ENCODE measurements at places on chromosomes 5 and 9.

- ATAC-seq = no peak
These were observed 87.6 kb downstream of the S1PR3 start for GRCh38 chr9:89078860-89079259.

GRCh38 chr5:66876266-66876807, 280.1 kb downstream of the MAST4 start:
- ATAC-seq = no peak

- ATAC-seq = no peak
These were observed 15.0 kb downstream of the SMAD5 start for GRCh38 chr5:136147632-136148031.

DNA sequence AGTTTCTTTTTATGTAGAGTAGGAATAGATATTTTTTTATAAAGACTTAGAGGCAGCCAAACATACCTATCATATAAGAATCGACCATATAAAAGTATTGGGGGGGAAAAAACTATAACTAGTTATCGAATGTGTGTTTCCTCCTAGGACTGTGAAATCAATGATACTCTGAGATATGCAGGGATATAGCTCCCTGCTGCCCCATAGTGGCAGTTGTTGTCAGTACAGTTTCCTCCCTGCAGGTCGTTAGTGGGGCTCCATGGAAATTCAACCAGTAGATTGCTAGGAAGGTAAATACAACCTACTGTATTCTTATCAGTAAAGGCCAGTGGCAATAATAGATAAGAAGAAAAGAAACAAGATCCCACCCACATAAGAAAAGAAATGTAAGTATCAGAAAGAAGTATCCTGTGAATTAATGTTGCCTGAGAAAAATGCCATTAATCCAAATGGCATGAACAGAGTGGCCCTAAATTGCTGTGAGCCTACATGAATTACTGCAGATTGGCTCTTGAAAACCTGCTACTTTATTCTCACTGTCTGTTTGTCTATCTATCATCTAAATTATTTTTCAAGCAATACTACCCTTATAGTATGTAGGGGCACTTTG, 136.9 kb upstream of the FBN2 start:
- ATAC-seq = no peak

- ATAC-seq = no peak
These were observed 96.7 kb upstream of the SMIM23 start for GRCh38 chr5:171688696-171689495.

DNA sequence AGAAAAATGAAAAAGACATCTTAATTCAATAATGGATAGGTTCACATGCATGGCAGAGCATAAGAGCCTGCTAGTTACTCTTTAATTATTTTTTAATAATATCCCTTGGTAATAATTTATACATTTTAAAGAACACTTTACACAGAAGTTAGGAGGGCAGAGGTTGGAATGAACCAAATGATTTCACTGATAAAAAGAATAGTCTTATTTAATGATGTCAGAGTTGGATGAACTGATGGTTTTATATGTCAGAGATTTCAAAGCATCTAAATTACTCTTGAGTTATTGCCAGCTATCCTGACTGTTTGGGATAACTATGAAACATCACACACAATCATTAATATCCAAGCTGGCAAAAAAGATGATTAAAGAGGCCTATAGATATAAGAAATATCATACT, 244.8 kb downstream of the CSNK1G3 start:
- no peak for ATAC-seq

GRCh38 chr5:103391659-103392058, 133.1 kb downstream of the MACIR start:
- no peak for ATAC-seq

DNA sequence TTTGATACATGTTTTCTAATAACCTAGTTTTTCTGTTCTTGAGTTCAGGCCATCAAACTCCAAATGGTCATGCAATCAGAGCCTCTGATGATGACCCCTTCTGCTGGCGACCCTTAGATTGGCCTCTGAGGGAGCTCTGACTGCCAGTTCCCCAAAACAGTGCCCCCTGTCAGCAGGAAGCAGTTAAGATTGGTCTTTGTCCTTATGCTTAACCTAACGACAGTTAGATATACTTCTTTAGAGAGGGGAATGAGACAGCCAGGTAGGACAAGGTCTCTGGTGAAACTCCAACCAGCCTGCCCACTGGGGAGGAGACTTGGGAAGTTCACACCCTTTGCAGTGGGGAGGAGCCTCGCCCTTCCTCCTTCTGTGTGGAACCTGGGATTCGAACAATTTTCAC, 390.4 kb upstream of the KIF2A start:
- ATAC-seq = no peak

DNA sequence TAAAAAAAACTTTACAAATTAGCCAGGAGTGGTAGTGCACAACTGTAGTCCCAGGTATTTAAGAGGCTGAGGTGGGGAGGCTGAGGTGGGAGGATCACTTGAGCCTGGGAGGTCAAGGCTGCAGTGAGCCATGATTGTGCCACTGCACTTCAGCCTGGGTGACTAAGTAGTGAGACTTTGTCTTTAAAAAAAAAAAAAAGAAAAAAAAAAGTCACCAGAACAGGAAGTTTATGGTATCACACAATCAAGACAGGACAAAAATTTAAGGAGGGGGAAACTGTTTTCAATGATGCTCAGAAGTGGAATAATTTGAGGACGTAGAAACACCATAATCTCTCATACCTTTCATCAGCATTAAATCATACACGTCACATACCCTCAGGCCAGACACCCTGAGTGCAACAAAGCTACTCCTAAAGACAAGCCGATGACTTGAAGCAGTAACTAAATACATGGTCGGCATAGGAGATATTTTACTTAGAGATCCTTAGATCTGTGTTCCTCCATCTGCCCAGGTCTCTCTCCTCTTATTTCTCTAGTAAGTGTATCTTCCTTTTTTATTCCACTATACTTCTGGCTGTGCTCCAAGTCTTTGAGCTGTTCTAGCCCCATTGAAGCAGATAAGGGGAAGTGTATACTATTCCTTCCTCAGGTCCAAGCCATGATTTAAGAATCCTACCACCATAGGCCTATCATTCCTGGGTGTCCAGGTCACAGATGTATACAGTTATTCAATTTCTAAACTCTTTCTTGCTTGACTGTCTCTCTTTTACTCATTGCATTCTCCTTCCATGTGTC, 91.3 kb upstream of the APC start:
- no peak for ATAC-seq

GRCh38 chr9:114612272-114612923, 1.3 kb downstream of the TMEM268 start:
- ATAC-seq = no peak

DNA sequence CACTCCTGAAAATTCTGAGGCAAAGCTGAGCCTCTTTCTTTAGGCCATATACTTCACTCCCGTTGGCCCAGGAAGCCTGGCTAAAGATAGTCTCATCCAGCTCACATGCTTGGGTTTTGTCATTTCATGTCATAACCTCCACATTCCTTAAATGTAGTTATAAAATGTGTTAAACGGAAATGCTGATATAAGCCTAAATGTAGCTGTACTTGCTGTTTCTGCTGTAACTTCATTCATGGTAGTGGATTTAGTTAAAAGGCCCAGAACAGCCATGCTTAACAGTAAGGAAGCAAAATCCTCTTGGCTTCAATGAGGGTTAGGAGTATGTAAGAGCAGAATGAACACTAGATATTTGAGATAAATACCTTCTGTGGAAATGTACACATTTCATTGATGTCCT, 135.8 kb upstream of the TMEM161B start:
- ATAC-seq = no peak

GRCh38 chr5:55110217-55110616, 7.8 kb downstream of the GZMA start:
- ATAC-seq = no peak

DNA sequence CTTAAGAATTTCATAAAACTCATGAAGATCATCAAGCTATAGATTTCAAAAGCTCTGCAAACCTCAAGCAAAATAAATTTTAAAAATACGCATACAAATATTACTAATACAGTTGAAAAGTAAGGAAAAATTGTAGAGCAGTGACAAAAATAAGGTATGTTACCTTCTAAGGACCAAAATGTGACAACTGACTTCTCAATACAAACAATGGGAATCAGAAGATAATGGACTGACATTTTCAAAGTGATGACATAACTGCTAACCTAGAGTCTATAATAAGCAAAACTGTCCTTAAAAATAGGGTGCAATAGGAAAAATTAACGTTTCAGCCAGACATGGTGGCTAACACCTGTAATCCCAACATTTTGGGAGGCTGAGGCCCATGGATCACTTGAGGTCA, 27.1 kb downstream of the RMI1 start:
- no peak for ATAC-seq

- no peak for ATAC-seq
These were observed 290.1 kb downstream of the ZSWIM6 start for GRCh38 chr5:61622156-61622555.

- no peak for ATAC-seq
These were observed 133.1 kb downstream of the DOCK8 start for GRCh38 chr9:347667-348292.

DNA sequence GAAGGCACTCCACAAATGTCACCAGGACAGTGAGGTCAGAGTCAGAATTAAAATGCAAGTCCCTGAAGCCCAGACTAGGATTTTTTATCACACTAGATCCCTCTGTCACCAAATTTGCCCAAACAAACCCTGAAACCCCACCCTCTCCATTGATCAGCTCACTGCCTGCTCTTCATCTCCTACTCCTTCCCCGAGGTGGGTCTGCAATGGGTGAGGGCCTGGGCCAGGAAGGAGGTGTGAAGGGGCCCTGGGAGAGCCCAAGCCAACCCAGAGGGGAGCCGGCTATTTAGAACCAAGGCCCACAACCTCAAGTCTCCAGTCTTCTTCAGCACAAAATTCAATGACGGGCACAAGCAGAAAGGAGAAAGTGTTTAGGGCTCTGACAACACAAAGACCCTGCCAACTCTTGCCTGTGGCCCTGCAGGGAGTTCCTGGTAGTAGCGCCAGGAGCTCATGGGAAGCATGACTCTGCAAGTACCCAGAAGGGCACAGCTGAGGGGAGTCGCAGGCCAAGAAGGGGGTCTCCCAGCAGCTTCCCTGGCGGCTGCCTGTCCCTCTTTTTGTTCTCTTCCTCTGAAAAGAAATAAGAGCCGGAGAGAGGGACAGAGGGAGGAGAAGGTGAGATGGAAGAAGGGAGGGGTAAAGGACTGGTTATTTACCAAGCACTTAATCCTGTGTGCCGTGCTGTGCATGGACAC, 5.5 kb downstream of the FOXI1 start:
- ATAC-seq = no peak

GRCh38 chr5:77087484-77088261, 588 bp upstream of the ZBED3 start:
- peak; percentile 14 for ATAC-seq

GRCh38 chr9:134046894-134047681, 20.7 kb downstream of the BRD3 start:
- no peak for ATAC-seq

DNA sequence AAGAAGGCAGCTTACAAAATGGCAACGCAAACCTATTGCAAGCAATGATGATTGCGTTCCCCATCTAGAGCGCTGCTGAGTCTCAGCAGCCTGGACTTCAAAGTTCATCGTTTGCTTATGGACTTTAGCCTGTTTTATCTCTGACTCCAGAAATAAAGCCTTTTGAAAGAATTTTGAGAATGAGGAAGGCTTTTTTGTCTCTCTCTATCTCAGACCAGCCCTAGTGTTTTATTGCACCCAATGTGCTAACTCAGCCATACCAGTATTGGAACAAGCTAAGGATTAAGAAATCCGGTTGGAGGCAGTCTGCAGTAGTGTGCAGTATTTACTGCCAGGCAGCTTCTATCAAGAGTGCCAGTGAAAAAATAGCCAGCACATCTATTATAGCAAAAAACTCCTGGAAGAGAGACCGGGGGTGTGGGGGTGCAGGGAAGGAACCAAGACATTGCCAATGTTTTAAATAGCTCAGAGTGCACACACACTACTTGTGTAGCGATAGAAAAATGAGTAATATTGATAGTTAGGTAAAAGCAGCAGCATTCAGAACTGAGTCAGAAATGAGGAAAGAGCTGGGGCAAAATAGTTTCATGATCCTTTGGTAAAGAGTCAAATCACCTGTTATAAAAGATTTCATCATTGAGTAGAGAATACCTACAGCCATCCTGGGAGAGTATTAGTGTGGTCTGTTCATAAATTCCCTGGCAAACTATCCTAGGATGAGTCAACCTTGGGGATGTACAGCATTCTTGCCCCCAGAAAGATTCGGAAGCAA, 219.0 kb downstream of the ZNF608 start:
- ATAC-seq = peak; percentile 51

DNA sequence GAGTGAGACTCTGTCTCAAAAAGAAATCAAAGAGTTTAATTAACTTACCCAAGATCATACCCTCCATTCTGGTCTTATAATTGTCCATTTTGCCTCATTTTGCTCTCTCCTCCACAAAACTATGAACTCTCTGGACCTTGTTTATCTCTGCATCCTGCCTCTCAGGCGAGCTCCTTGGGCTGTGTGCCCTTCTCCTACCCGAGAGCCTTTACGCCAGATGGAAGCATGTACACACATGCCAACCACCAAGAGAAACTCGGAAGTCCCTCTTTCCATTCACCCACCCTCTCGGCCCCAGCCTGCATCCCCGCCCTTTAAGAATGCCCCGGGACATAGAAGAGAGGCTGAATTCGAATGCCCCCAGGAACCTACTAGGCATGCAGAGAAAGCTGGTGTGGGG, 25.9 kb downstream of the CPLX2 start:
- ATAC-seq = no peak

DNA sequence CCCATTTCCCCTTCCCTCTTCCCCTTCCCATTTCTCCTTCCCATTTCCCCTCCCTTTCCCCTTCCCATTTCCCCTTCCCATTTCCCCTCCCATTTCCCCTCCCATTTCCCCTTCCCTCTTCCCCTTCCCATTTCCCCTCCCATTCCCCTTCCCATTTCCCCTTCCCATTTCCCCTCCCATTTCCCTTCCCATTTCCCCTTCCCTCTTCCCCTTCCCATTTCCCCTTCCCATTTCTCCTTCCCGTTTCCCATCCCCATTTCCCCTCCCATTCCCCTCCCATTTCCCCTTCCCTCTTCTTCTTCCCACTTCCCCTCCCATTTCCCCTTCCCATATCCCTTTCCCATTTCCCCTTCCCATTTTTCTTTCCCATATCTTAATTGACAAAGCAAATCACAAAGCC, 109.0 kb downstream of the OLFM1 start:
- no peak for ATAC-seq

DNA sequence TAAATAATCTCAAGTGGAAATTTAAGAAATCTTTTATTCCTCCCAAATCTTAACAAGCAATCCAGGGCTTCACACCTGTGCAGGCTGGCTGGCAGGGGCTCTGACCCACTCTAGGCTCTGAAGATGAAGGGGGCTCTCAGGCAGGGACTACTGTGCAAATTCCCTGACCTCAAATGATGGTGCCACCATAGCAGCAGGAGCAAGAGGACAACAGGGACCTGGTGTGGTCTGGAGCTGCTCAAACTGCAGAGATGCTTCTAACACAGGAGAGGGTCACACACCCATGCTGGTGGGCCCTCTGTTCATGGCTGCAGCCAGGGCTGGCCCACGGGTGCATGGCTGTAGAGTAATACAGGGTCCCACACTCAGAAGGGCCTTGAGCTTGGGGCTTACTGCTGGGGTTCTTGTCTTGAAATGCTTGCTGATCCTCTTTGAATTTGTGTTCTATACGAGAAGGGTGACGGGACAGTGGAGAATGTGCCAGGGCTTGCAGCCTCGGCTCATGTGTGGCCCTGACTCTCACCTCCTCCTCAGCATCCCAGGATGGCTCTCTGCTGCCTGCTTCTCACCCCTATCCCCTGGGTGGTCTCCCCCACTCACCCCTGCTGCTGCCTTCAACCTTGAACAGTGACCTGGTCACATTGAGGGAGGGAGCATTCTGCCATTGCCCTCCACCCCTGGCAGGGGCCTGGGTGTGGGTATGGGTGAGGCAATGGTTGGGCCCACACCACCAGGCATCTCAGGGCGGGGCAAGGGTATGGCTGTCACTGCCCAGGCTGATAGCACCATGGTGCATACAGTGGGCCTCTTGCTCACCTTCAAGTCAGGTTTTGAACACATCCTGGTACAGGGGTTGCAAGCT, 191.7 kb downstream of the FSTL4 start:
- ATAC-seq = no peak
